ENCODE measurements at places on chromosomes 7 and 10.

DNA sequence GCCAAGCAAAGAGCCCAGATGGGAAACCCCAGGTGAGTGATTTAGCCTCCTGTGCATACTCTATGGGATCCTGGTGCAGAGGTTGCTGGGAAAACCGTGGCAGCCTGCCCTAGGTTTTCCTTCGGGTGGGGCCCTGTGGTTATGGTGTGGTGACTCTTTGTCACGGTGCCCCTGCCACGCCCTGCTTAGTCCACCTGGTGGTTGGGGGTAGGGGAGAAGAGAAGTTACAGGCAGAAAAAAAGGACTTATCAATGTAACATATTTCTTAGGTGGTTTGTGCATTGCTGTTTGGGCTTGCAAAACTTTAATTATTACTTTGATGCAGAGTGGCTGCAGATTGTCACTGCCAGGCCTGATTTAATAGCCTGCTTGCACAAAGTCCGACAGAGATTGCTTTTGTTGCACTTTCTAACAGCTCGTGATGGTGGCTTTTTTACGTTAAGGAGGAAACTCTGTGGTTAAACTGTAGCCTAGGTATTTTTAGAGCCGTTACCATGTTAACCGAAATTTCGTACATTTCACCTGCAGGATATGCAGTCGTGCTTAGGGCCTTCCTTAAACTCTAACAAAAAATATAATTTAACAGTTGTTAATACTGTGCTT, 197.4 kb downstream of the RNLS start:
- peak; percentile 19 for DNase-seq

- no peak for DNase-seq
Measured at GRCh38 chr10:79420974-79421688, 24.3 kb downstream of the ZCCHC24 start.

GRCh38 chr7:46942574-46942973, 639.3 kb downstream of the TNS3 start:
- no peak for DNase-seq

- no peak for DNase-seq
Measured at GRCh38 chr7:138325434-138325833, 134.6 kb upstream of the TRIM24 start.

GRCh38 chr10:133390597-133391248, 3.2 kb upstream of the MTG1 start:
- DNase-seq = no peak

- DNase-seq = peak; percentile 27
Measured at GRCh38 chr10:100347568-100348195, 649 bp downstream of the SCD start.

GRCh38 chr7:24463474-24463873, 109.8 kb upstream of the PALS2 start:
- no peak for DNase-seq

DNA sequence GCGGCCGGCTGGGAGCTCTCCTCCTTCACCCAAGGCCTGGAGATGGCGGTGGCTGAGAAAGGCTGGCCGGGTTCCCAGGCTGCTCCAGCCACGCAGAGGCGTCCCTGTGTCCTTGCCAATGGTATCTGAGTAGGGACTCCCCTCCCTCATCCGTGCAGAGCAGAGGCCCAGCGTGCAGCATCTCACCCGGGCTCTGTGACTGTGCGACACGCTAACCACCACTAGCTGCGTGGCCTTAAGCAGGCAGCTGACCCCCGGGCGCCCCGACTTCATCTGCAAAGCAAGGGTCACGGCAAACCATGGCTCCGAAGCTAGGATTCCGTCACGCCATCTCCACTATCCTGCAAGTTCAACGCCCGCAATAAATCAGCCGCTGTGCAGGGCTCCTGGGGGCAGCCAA, 47.2 kb upstream of the TNRC18 start:
- no peak for DNase-seq

- DNase-seq = no peak
Measured at GRCh38 chr7:98365863-98366561, 34.9 kb downstream of the BAIAP2L1 start.

- DNase-seq = no peak
Measured at GRCh38 chr7:50282813-50283605, 21.5 kb upstream of the IKZF1 start.

DNA sequence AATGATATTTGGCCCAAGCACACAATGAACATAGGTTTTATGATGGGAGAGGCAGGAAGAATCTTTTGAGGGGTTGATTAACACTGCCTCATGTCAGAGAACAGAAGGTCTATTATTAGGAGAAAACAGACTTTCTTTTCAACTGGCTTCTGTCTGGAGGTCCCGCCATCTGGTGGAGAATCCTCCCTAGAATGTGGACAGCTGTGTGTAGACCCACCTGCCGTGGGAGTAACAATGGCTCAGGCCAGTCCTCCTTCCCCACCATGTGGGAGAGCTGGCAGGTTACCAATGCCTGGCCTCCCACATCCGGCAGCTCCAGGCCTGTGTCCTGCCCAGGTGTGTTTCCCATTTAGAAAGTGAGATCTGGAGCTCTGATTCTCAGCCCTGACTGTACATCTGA, 70.4 kb upstream of the AOAH start:
- no peak for DNase-seq

- no peak for DNase-seq
Measured at GRCh38 chr10:116994113-116994890, 10.7 kb downstream of the SHTN1 start.

DNA sequence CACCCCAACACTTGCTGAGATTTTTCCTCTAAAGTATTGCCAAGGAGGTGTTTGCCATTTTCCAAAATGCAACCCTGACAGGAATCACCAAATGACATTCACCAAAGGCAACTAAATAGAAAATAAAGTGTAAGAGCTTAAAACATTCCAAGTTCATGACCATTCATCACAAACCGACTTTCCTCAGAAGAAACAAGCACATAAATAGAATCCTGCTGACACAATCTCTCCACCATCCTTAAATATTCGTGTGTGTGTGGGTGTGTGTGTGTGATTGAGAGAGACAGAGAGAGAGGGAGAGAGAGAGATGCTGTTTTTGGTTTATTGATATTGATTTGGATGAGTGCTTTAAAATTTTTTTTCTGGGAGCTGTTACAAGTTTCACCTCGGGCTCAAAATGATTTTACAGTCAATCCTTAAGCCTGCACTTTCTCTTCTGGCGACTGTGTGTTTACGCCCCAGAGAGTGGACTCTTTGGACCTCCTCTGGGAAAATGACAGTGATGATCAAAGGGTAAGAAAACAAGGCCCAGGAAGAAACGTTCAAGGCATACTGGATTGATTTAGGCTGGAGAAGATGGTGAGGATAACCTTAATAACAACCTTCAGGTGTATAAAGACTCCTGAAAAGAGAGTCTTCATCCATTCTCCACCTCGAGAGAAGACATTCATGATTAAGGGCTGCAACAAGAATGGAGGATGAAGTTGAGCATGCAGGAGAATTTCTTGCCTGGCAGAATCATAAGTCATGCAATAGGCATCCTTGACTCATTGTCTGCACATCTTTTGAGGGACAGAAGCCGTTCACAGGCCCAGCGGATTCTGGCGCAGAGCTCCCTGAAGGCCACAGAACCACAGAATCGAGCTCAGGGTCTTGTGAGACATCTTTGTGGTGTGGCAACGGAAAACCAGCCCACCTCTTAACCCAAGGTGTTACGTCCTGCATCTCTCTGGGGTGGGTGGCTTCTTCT, 104.4 kb upstream of the FGFR2 start:
- peak; percentile 59 for DNase-seq

- DNase-seq = peak; percentile 96
Measured at GRCh38 chr10:14086596-14086995, 244.1 kb downstream of the FRMD4A start.

DNA sequence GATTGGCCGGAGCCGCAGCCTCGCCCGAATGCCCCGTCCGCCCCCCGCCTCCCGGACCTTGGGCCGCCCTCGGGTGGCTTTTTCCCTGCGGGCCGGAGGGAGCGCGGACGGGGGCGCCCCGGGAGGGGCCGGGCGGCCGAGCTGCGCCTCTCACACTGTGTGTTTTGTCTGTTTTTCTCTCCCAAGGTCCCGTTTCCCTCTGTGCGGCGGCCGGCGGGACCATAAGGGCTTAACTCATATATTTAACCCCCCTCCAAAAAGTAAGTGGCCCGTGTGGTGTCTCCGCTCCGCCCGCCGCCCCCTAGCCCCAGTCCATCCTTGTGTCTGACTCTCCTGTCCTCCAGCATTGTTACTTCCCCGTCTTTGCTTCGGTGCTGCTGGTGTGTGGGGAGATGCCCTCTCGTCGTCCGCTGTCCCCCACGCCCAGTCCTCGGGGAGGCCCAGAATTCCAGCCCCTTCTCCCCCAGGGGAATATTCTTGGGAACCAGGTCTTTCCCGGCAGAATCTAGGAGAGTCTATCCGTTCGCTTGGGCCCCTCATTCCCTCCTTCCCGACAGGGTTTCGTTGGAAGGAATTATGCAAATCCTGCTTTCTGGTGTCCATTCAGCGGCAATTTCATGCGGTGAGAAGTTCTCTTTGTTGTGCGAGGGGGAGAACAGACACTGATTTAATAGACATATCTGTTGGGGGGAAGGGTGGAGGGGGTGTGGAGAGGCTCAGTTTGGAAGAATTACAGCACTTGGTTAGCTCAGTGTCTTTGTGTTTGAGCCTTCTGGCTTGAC, 1.3 kb downstream of the LCOR start:
- DNase-seq = peak; percentile 40

DNA sequence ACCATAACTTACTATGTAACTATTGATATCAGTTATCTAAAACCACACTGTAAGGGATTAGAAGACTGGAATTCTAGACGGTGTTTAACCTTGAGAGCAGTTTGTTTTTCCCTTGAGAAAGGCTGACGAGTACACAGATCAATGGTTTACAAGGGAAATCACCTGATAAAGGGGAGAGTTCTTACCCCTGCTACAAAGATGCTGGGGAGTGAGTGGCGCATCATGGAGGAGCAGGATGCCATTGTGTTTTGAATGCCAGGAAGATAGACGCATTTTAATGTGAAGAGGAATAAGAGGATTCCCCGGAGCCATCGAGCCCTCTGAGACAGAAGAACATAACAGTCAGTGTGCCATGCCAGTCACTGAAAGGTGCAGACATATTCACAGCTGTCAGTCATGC, 145.2 kb downstream of the PKD1L1 start:
- no peak for DNase-seq

Data from ELR (cell line).